Fibroblast of skin of right quadriceps (primary cell): ENCODE measurements at places on chromosomes 12 and 14.

DNA sequence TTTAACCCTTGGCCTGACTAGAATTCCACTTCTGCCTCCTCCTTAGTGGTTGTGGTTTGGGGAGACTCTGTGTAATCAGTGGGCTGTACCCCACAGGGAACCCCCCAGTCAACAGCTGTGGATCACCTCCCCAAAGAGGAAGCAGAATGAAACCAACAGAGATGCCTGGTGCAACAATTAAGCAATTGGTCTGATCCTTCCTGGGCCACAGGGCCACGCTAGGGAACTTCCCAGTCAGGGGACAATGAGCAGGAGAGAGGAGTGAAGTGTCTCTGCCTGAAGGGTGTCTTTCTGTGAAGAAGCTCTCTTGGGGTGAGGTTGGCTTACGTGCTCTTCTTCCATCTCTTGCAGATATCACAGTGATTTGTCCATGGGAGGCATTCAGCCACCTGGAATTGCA lies 8.2 kb downstream of the PDE6H start:
- no peak for DNase-seq

DNA sequence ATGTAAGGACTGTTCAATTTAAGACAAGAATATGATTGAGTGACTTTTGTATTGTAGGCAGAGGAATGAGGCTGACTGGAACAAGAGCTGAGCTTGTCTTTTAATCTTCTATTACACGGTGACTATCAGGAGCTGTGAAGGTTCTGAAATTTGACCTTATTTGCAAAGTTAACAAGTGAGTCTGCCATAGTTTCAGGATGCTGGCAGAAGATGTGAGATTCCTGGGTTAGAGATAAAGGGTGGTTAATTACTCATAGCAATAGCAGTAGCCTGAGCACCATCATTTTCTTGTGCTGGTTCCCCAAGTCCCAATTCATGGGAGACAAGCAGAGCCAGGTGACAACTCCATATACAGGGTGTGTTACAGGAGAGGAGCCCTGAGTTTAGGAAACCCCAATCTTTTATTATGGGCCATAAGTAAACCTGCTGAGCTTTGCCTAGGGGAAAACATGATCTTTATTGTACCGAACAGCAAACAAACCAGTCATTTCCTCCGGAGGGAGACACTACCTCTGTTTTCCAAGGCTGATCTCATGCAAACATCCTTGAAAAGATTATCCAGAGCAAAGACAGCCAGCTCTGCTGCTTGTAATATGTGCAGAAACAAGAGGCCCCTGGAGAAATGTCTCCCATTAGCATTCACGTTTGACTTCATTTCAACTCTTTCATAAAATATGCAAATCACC lies 51.7 kb upstream of the DDX11 start:
- no peak for DNase-seq

DNA sequence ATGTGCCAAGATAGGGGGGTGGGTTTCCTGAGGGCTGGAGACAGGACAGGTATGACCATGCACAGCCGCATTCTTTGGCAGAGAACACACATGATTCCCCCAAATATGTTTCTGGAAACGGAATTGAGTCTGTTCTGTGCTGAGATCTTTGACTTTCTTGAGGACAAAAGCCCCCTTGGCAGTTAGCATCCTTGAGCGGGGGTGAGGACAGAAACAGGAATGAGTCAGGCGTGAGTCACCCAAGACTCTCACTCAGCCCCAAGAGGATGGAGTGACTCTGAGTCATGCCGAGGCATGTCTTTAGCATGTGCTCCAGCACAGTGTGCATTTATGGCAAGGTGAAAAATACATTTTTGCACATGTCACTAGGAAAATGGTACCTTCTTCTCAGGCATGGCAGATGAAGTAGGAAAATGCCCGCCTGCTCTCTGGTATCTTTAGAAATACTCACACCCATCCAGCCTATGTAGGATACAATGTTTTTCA lies 52.1 kb downstream of the DAD1 start:
- peak; percentile 97 for DNase-seq

GRCh38 chr14:86788224-86788623 lies 1204.8 kb downstream of the GALC start:
- DNase-seq: peak; percentile 71

- no peak for DNase-seq
Observed at GRCh38 chr12:120650233-120650690, 9.8 kb downstream of the CABP1 start.

GRCh38 chr12:97024393-97024792 lies 117.3 kb downstream of the NEDD1 start:
- no peak for DNase-seq

DNA sequence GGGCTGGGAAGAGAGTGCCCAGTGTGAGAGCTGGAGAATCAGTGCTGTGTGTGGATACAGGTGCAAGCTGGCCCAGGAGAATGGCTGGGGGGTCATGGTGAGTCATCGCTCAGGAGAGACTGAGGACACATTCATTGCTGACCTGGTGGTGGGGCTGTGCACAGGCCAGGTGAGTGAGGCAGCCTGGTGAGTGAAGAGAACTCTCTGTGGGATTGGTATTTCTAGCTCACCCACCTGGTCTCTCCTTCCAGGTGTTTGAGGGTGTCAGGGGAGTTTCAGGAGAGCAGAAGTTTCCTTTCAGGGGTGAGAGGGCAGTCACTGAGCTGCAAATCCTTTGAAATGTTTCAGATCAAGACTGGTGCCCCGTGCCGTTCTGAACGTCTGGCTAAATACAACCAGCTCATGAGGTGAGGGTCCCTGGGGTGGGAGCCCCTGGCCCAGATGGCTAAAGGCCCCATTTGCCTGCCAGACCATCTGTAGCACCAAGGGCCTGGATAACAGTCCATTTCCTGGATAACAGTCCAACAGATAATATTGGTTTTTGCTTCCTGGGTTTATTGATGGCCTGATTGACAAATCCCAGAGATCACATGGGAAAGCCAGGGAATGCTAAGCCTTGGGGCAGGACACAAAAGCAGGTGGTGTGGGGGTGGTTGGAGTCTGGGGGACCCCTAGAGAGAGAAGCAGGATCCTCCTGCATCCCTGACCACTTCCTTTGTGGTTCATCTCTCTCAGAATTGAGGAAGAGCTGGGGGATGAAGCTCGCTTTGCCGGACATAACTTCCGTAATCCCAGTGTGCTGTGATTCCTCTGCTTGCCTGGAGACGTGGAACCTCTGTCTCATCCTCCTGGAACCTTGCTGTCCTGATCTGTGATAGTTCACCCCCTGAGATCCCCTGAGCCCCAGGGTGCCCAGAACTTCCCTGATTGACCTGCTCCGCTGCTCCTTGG lies 5.5 kb upstream of the ATN1 start:
- no peak for DNase-seq

GRCh38 chr12:121893961-121894460 lies 5.4 kb downstream of the PSMD9 start:
- peak; percentile 63 for DNase-seq

GRCh38 chr14:51432302-51432948 lies 192.4 kb downstream of the TMX1 start:
- no peak for DNase-seq

- DNase-seq: peak; percentile 68
Observed at GRCh38 chr12:43338848-43339526, 213.0 kb downstream of the ADAMTS20 start.

GRCh38 chr12:31868965-31869364 lies 90.2 kb upstream of the RESF1 start:
- DNase-seq: no peak

- DNase-seq: no peak
Observed at GRCh38 chr14:89231426-89232113, 185.5 kb downstream of the FOXN3 start.

- peak; percentile 70 for DNase-seq
Observed at GRCh38 chr12:6285063-6285477, 25.4 kb upstream of the PLEKHG6 start.

- peak; percentile 37 for DNase-seq
Observed at GRCh38 chr12:79331870-79332269, 358.9 kb downstream of the PAWR start.

DNA sequence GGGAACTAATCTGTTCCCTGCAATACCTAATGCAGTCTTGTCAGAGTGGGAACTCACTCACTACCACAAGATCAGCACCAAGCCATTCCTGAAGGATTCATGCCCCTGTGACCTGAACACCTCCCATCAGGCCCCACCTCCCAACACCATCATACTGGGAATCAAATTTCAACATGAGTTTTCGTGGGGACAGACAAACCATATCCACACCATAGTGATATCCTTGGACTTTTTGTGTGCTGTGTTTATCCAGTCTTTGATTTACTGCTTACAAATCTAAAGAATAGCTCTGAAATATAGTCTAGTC lies 243.5 kb downstream of the FBXL14 start:
- DNase-seq: peak; percentile 26

DNA sequence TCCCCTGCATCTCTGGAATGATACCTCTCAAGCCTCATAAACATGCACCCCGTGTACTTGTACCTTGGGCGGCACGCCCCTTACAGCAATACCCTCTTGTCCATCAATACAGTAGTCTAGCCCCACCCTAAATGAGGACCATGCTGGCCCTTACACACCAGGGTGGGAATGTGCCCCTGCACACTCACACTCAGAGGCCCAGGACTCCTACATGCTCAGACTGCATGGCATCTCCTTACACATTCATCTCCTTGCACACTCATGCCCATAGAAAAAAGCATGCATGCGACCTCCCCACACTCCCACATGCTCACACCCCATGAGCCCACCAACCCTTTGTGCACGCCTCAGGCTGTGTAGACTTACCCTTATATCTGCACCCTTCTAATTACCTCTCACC lies 22.0 kb downstream of the ITGA7 start:
- DNase-seq: no peak

DNA sequence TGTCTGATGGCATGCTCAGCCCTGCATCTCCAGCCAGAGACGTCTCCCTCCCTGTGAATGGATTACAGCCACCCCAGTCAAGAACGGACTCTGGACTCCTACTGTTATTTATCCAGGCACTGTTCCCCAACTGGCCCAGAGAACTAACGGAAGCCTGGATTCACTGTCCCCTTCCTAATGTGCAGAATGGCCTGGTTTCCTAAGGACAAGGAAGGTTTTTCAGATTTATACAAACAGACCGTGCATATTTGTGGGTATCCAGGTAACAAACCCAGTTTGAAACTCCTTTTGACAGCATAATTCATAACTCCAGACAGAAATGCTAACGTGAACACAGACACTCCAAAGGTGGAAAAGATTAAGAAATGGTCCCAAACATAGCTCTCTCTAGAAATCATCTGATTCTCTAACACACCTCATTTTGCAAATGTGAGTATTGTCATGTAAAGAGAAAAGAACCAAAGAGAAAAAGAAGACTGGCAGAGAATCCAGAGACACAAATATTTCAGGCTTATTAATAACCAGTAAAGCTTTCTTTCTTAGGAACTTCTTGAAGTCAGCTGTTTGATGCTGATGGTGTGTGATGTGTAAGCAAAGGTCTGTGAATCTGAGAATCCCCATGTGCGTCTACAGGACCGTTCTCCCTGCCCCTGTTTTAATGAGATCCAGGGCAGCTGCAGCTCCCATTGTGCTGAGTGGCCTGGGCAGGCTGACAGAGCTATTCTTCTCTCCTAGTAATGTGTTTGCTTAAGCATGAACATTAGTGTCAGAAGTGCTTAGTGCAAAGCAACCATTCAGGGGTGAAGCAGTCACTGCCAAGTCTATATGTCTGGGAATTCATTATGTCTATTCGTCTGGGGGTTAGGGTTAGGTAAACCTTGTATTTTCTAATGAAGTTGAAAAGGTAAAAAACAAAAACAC lies 86.8 kb upstream of the HIF1A start:
- DNase-seq: no peak

DNA sequence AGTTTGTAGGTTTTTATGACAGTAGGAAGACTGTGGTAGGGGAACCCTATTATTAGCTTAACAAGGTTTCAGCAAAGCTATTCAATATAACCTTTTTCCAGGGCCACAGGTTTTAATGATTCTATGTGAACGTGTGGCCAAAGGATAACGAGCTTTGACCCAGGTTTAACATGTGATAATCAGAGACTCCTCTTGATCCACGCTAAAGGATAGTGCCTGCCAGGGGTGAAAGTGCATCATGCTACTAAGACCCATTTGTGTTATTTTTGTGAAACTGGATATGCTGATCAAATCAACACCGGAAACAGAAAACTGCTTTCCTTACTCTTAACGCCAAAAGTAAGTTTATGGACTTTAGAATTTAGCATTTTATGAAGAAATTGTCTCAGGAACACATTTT lies 909 bp upstream of the TAOK3 start:
- no peak for DNase-seq

DNA sequence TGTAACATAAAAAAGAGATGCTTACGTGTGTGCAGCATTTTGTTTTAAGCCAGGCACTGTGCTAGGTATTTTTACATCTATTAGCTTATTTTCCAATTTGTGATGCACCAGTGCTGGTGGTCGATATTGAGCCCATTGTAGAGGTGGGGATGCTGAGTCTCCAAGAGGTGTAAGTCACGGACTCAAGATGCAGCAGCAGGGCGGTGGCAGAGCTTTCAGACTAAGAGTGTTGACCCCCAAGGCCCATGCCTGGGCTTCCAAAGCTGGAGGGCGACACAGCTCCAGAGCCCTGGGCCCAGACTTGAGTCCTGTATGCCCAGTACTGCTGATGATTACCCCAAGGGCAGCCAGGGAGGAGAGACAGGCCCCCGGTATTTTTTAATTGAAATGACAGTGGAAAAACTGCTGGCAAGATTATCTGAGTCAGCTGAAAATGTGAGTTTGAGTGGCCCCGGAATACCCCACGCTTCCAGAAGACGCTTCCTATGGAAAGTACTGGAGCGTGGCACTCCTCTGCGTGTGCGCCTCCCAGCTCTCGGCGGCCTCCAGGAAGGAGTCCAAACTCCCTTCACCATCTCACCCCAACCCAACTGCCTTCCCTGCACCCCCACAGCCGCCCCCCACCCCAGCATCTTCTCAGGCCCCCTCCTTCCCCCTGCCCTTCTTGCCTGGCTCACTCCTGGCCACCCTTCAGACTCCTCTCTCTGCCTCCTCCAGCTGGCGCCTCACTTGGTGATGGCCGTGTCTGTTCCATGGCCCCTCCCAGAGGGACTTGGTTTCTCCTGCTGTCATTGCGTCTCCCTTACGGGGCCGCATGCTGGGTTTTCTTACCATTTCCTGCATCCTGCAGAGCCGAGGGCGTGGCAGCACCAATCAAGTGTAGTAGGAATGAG lies 40.7 kb downstream of the ELK3 start:
- no peak for DNase-seq

DNA sequence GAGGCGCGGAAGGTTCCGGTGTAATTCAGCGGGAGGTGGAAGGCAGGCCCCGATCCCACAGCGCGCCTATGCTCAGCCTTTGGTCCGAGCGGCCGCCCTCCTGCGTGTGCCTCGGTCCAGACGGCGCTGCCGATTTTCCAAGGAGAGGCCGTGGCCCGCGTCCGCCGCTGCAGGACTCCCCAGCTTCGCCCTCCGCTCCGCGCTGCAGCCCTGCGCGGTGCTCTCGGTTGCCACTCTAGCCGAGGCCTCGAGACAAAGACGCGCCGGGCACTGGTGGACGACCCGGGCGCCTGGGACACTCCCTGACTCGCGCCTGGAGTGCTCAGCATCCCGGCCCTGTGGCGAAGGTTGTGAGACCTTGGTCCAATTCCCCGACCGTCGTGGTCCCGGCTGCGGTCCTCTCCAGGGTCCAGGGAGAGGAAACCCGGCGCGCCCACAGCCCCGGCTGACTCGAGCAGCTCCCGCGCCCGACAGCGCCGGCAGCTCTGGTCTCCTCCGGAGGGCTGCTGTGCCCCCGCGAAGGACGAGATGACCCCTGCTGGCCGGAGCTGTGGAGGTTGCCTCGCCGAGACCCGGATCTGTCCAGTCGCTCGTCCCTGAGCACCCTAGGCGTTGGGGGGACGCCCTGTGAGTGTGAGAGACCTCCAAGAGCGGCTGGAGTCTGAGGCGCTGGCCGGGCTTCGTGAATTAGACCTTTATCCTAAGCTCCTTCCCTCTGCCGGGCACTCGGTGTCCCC lies 6.5 kb downstream of the HOXC12 start:
- no peak for DNase-seq

- no peak for DNase-seq
Observed at GRCh38 chr12:128571906-128572810, 251.6 kb downstream of the SLC15A4 start.

GRCh38 chr14:49549881-49550280 lies 36.3 kb downstream of the RPS29 start:
- peak; percentile 37 for DNase-seq
